ENCODE measurements at places on chromosomes 7 and 10.

DNA sequence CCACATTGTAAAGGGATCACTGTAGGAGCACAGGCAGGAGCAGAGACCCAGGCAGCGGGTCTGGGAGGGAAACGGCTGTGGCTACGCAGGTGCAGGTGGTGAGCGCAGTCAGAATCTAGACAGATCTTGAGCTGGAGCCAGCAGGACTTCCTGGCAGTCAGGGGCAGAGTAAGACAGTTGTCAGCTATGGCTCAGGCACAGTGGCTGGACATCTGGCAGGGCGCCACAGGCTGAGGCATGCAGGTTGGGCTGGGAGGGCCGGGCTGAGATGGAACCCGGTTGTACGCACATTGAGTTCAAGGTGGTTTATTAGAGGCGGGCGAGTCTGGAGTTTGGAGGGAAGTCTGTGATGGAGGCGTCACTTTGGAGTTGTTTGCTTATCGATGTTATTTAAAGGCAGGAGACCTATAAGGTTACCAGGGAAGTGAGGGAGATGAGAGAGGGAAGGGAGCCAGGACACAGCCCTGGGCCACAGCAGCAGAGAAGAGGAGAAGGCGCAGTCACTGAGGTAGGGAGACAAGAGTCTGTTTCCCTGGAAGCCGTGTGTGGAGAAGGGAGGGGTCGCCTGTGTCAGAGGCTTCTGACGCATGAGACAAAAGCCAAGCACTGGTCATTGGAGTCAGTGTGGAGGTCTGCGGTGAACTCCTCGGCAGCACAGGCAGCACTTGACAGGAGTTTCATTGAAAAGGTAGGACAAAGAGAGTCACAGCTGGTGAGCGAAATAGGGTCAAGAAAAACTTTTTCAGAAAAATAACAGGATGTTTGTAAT lies 73.8 kb downstream of the LANCL2 start:
- DNase-seq = no peak

DNA sequence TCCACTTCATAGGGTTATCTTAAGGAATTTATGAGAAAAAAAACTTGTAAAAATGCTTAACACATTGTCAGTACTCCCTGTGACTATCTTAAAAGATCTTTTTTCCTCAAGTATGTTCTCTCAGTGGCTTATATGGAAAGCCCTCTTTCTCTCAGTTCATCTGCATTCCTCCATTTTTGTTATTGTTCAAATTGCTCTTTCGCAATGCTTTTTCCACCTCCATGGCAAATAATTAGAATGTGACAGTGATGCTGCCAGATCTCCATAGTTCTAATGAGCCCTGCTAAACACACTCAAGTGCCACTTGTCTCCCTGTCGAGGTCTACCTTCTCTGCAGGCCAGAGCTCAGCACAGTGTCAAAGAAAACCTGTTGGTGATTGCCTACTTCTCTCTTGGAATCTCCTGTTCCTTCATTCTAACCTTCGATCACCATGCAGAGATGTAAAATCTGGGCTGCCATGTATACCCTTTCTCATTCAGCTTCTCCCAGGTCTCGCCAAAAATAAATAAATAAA lies 37.2 kb upstream of the ABCB5 start:
- no peak for DNase-seq

GRCh38 chr10:60827791-60828488 lies 49.7 kb downstream of the CDK1 start:
- DNase-seq = no peak

- DNase-seq = no peak
Observed at GRCh38 chr7:27688056-27688455, 25.4 kb upstream of the HIBADH start.

GRCh38 chr7:136167991-136168390 lies 190.8 kb upstream of the MTPN start:
- DNase-seq = no peak

DNA sequence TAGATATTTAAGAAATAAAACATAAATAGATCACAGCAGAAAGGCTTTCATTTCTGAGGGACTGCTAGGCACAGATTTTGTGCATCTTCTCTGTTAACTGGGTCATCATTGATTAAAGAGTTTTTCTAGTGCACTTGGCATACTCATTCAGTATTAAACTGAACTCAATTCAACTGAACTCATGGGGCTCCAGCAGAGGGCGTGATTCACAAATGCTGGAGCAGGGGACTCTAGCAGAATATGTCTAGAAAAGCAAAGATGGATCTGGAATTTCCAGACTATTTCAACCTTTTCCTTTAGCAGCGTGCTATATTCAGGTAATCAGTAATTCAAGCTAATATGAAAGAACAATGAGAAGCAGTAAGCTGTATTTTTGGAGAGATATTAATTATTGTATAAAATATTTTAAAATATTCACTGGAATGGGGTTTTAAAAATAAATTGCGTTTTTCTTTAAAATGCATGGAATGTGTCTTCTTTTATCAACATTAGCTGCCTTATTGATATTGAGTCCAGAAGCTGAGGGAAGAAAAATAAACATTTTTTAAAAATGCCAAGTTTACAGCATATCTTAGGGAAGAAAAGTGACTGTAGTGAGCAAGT lies 296.8 kb upstream of the CACNA2D1 start:
- DNase-seq = no peak

DNA sequence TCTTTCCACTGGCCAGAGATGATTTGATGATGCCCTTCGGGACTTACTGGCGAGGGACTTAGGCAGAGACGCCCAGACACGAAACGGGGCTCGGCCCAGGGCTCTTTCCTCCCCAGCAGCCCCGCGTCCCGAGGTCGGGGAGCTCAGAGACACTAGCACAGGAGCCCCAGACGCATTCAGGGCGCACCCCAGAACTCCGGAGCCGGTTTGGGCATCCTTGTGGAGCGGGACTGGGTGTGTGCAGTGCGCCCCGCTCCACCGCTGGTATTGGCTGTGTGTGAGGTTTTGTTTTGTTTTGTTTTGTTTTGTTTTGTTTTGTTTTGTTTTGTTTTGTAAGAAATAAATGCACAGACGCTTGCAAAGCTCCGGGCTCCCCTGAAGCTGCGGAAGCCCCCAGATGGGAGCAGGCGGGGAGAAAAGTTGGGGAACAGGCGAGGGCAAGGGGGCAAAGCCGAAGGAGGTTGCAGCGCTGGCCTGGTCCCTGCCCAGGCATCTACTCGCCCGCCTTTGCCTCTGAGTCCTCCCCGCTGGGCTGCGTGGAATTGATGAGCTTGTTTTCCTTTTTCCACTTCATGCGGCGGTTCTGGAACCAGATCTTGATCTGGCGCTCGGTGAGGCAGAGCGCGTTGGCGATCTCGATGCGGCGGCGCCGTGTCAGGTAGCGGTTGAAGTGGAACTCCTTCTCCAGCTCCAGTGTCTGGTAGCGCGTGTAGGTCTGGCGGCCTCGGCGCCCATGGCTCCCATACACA lies 1.9 kb upstream of the HOXA5 start:
- no peak for DNase-seq

- no peak for DNase-seq
Observed at GRCh38 chr10:73871295-73872189, 2.8 kb downstream of the CAMK2G start.
